ENCODE measurements at places on chromosomes 4 and X.

DNA sequence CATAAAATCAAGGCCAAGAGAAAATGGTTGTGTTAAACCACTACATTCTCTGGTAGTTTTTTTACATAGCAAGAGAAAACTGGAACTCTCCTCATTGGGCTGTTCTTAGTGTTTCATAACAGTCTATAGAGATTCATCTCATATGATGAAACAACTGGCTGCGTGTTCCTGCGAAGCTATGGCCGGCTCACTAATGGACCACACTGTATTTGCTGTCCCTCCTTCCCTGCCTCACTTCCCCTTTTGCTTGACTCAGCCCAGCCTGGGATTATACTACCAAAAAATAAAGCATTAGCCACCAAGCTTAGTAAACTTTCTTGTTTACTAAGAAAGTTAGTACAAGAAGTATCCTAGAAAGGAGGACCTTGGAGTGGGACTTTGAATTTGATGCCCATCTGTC lies 31.6 kb upstream of the LSM6 start:
- DNase-seq, result no peak

GRCh38 chrX:154485150-154486051 lies 1.0 kb downstream of the UBL4A start:
- DNase-seq, result no peak

DNA sequence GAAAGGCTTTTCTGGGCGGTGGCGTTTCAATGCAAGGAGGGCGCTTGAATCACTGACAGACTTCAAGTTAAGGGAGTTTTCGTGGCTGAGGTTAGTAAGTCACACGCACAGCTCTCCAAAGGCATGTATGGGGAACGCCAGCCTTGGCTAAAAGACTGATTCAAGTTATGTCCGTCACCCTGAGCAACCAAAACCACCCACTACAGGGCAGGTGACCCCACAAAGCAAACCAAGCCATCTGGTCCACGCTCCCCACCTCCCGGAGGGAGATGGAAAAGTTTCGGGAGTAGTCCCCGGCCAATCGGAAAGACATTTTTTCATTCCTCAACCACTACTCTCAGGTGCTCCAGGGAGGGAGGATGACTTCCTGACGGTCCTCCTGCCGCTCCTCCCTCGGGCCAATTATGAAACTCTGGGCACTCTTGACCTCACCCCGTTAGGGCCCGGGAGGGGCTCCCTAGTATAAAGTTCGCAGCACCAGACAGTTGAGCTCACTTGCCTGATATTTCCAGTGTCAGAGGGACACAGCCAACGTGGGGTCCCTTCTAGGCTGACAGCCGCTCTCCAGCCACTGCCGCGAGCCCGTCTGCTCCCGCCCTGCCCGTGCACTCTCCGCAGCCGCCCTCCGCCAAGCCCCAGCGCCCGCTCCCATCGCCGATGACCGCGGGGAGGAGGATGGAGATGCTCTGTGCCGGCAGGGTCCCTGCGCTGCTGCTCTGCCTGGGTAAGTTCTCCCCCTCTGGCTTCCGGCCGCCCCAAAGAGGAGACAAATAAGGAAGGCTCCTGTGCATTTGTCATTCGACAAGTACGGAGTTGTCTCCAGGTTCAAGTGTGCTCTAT lies at the start of gene EREG:
TSS of gene EREG (plus strand) at position 494 of the 840 bp plus-strand sequence. CDS start at position 658, 164 bp downstream.
- peak; percentile 51 for DNase-seq

DNA sequence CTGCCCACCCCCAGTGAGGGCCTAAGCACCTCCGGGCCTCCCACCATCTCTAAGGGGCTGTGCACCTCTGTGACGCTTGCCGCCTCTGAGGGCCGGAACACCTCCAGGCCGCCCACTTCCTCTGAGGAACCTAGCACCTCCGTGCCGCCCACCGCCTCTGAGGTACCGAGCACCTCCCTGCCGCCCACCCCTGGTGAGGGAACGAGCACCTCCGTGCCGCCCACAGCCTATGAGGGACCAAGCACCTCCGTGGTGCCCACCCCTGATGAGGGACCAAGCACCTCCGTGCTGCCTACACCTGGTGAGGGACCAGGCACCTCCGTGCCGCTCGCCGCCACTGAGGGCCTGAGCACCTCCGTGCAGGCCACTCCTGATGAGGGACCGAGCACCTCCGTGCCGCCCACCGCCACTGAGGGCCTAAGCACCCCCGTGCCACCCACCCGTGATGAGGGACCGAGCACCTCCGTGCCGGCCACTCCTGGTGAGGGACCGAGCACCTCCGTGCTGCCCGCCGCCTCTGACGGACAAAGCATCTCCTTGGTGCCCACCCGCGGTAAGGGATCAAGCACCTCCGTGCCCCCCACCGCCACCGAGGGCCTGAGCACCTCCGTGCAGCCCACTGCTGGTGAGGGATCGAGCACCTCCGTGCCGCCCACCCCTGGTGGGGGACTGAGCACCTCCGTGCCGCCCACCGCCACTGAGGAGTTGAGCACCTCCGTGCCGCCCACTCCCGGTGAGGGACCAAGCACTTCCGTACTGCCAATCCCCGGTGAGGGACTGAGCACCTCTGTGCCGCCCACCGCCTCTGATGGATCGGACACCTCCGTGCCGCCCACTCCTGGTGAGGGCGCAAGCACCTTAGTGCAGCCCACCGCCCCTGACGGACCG lies 977 bp downstream of the MAGEE1 start:
- DNase-seq, result peak; percentile 2

DNA sequence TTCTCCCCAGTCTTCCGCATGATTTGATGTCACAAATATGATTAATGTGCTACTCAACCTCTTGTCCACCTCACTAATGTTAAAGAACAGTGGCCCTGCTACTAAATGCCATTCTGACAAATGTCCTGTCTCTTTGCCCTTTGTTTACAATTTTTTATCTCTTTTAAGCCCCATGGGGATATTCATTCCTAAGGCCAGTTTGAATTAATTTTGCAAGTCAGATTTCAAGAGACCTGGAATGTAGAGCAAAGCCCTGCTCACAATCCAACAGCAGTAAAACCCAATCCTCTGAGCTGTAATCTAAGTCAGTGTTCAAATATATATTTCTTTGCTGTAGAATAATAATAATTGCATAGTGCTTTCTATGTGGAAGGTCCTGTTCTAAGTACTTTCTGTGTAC lies 81.2 kb downstream of the LDB2 start:
- peak; percentile 7 for DNase-seq

- no peak for DNase-seq
Observed at GRCh38 chrX:149757206-149758067, 16.4 kb upstream of the HSFX1 start.

GRCh38 chrX:12439416-12439815 lies 301.1 kb downstream of the FRMPD4 start:
- no peak for DNase-seq

DNA sequence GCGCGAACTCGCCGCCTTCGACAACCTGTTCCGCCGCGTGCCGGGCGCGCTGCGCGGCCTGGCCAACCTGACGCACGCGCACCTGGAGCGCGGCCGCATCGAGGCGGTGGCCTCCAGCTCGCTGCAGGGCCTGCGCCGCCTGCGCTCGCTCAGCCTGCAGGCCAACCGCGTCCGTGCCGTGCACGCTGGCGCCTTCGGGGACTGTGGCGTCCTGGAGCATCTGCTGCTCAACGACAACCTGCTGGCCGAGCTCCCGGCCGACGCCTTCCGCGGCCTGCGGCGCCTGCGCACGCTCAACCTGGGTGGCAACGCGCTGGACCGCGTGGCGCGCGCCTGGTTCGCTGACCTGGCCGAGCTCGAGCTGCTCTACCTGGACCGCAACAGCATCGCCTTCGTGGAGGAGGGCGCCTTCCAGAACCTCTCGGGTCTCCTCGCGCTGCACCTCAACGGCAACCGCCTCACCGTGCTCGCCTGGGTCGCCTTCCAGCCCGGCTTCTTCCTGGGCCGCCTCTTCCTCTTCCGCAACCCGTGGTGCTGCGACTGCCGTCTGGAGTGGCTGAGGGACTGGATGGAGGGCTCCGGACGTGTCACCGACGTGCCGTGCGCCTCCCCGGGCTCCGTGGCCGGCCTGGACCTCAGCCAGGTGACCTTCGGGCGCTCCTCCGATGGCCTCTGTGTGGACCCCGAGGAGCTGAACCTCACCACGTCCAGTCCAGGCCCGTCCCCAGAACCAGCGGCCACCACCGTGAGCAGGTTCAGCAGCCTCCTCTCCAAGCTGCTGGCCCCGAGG lies 27.0 kb downstream of the NYX start:
- DNase-seq, result no peak

DNA sequence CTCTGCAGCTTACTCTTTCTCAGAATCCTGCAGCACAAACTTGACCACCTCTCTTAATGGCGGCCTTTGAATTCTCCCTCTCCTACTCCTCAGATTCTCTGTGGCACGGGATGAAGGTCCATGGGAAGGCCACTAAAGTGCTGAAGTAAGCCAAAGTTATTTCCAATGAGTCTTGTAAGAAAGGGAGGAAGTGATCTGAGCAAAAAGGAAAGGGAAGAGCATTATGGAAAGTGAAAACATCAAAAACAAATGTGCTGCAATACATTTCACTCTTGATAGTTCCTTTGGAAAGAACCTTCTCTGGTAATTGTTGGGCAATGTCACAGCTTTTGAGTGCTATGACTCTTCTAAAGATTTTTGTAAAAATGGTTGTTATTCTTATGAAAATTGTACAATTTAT lies 54.3 kb upstream of the CAMK2D start:
- no peak for DNase-seq

Measured in astrocyte of the hippocampus (primary cell).